CD4-positive, alpha-beta T cell treated with Interleukin-17A for 1 hour (primary cell): ENCODE measurements at places on chromosomes 12 and 14.

DNA sequence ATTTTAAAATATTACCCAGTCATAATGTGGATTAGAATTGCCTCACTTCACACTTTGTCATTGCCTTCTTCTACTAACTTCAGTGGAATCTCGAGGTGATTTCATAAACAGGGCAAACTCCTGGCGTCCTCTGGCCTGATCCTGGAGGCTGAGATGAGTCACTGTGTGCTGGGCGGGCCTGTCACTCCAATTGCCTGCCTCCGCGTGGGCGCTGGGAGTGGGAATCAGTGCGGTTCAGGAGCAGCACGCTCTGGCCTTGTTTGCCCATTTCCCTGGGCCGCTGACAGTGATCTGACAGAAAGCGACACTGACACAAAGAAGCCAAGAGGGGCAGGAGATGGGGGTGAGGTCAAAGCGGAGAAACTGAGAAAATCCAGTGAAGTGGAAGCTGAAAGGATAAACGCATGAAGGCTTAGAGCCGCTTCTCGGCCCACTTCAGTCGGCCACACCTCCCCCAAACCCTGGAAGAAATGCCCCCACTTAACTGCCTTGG, 29.7 kb downstream of the LGR5 start:
- DNase-seq = no peak

DNA sequence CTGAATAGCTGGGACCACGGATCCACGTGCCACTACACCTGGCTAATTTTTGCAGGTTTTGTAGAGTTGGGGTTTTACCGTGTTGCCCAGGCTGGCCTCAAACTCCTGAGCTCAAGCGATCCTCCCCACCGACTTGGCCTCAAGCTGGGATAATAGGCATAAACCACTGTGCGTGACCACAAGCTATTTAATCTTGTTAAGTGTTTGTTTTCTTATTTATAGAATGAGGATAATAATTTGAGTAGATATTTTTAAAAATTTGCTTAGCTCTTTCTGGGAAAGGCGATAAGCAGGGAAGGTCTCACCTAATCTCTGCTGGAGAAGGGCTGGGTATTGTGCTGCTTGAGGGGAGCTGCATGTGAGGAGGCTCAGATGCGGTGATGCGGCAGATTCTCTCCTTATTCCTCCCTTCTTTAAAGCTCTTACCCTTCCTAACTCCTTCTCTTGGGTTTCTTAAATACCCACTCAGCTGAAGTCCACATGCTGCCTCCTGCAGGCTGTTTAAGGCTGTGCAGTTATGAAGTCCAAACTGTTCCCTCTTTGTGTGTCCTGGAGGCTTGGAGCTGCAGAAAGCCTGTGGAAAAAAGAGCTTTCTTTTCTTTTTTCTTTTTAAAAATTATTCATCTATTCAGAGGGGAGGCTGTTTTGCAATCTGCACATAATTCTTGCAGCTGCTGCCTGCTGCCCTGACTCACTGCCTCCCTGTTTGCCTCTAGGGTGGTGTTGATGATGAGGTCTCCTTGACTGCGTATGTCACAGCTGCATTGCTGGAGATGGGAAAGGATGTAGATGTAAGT, 37.9 kb downstream of the A2ML1 start:
- DNase-seq = peak; percentile 45

- no peak for DNase-seq
Measured at GRCh38 chr14:97025722-97026121, 228.5 kb downstream of the VRK1 start.

GRCh38 chr14:97077687-97078086, 280.5 kb downstream of the VRK1 start:
- no peak for DNase-seq

- no peak for DNase-seq
Measured at GRCh38 chr12:120237360-120238171, 28.0 kb downstream of the PXN start.

DNA sequence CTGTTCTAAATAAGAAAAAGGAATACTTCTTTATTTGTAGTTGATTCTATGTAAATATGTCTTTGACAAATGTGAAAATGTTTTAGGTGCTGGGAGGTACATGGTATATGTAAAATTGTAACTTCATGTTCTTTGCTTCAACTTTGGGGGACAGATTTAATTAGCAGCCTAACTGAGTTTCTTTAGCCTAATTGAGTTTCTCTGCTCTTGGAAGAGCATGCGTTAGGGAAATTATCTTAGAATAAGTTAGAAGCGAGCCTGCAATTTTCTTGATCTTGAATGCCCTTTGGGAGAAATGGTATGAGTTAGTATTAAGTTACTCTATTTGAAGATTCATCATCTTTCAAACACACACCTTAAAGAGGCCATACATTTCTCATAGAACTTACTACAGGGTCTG, 194.3 kb downstream of the AEBP2 start:
- DNase-seq = no peak

DNA sequence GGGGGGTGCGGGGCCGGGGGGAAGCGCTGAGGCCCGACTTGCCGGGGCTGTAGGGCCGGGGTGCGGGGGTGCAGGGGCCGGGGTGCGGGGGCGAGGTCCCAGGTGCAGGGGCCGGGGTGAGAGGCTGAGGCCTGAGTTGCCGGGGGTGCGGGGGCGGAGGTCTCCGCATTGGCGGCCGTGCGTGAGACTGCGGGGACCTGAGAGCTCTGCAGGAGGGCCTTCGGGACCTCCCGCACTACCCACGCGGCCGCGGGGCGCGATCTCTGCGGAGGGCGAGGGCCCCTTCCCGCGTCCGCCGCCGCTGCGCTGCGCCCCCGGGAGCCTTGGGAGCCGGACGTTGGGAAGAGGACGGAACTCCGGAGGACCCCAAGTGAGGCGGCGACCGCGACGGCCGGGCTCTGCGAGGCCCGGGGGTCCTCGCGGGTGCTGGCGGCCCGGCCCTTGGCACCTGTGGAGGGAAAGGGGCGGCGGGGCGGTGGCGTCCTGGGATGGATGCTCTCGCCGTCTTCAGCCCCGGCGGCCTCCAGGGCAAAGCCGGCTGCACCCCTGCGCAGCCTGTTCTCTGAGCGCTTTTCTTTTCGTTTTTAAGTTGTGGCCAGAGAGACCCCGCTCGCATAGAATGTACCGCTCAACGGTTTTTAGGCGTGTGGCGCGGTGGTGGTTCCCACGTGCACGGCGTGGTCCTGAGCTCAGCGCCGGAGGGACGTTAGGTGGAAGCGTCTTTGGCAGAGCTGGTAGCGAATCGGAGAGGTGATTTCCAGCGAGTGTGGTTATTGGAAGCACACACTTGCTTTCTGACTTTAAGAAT, 1.3 kb downstream of the PIWIL1 start:
- DNase-seq = no peak

GRCh38 chr12:1419849-1420371, 174.5 kb downstream of the FBXL14 start:
- no peak for DNase-seq

DNA sequence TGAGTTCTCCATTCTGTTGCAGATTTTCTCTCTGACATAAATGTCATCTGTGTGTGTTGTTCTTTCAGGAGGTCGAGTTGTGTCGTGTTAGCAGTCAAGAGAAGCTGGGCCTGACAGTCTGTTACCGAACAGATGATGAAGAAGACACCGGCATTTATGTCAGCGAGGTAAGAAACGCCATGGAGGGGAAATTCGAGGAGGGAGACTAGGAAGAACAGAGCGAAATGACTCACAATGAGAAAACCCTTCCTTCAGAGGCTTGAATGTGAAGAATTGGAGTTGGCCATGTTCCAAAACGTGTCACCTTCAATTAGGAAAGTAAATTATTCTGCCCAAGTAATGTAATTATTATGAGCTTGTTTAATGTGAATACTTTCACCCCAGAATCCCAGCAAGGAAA, 364.5 kb downstream of the PDZRN4 start:
- DNase-seq = no peak
